ENCODE measurements at places on chromosomes 6 and 20.

DNA sequence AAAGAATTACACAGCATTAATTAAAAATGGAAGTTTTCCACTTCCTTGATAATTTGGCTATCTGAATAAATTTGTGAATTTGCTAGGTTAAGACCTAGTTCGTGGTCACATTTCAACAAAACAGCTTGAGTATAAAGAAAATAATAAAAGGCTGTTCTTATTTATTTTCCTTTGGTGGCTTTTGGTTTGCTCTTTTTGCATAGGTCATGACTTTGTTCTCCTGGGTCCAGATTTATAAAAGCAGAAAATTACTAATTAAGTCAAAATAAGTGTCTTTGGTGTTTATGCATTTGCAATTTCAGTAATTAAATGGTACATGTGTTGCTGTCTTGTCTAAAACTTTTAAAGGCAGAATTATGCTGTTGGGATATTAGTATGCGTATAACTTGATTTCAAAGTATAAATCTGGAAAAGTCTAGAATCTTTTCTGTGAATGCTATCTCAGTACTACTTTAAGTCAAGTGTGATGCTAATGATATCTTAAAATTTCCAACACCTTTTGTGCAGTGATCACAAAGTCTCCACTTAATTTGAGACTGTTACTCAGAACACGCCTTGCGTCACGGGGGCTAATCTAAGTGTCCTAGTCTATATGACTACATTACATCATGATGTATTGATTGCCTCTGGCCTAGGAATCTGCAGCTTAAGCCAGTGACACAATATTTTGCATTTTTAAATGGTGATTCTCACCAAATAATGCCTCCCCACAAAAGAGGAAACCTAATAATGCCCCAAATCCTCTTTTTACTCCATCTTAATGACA is 41.0 kb downstream of the GNAS start:
- no peak for DNase-seq

- DNase-seq = no peak
Observed at GRCh38 chr20:19937651-19938420, 79.3 kb upstream of the NAA20 start.

DNA sequence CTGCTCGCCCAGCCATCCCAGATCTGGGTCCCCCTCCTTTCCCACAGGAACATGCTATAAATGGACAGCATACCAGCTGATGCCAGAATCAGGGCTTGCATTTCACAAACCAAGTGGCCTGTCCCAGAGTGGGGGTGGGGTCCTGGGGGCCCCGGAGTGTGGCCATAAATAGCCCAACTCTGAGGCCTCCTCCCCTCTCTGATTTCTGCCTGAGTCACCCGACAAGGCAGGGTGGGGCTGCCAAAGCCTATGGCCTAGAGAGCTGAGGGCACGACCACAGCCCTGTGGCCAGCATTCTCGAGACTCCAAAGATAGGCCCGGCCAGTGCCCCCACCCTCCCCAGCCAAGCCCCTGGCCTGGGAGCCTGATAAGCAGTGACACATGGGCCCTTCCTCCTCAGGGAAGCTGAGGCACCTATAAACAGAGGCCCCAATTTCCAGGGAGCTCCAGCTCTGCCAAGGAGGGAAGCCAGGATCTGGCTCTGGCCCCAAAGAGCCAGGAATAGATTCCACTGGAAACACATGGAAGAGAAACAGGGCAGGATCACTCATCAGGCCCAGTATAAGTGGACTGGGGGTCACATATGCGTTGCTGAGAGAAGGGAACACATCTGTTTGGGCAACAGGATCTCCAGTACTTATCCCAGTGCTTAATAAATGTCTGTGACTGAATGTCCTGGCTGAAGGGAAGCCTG is 20.3 kb downstream of the SNTA1 start:
- no peak for DNase-seq

- no peak for DNase-seq
Observed at GRCh38 chr6:163782436-163783003, 368.0 kb downstream of the QKI start.

DNA sequence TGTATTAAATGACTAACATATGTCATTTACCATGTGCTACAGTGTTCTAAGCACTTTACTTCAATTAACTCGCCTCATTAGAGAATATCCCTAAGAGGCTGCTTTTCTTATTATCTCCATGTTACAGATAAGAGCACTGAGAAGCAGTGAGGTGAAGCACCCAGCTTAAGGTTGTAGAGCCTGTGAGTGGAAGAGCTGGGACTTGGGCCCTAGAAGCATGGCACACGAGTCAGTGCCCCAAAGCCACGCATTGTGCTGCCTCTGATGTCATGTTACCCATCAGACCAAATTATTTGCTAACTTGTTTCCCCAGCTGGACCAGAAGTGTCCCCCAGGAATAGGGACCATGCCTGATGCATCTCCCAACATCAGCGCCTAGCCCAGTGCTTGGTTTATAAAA is 34.1 kb downstream of the POFUT1 start:
- DNase-seq = no peak

GRCh38 chr20:52252664-52253063 is 61.1 kb upstream of the ZFP64 start:
- no peak for DNase-seq

GRCh38 chr6:158259845-158260244 is 52.4 kb upstream of the TULP4 start:
- no peak for DNase-seq

DNA sequence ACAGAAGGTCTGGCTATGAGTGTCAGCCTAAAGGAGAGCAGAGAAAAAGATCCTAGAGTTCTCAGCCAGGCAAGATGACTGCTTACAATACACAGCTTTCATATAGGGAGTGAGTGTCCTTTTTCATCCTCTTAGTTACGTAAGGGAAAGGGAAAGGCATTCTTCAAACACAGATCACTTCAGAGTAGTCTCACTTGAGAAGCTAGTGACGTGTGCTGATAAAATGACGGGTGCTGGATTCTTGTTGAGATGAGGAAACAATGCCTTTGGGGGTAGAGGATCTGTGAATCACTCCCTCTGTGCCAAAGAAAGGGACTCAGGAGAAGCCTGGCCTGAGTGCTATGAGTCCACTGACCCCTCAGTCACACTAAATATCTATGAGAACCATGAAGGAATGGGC is 117.3 kb downstream of the QRSL1 start:
- DNase-seq = no peak

DNA sequence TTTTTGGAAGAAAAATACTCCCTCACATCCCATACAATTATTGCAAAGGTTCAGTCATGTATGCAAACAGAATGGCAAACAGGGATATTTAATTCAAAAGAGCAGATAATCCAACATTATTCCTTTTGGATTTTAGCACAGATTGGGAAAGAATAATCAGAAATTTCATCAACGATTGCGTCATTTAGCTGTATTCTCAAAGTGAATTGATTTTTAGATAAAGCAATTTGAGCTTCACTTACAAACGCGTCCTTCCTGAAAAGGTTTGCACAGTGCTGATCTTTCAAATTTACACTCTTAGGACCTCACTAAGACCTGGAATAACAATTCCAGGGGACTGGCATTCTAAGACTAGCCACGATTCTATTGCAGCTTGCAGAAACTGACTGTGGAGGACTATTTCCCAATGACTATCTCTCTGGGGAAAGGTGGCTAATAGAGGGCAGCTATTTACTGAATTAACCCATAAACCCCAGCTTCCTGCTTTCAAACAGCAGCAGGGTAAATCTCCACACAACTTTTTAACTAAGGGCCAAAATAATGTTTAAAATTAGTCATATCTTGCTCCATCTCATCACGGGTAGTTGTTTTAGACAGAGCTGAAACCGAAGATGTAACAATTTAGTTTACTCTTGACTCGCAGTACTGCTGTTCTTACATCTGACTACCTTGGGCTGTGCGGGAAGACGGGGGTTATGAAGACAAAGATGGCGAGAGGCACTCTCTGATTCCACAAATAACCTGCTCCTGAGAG is 131.2 kb upstream of the FAM184A start:
- no peak for DNase-seq

GRCh38 chr6:92050216-92050615 is 1369.1 kb downstream of the EPHA7 start:
- DNase-seq = no peak

DNA sequence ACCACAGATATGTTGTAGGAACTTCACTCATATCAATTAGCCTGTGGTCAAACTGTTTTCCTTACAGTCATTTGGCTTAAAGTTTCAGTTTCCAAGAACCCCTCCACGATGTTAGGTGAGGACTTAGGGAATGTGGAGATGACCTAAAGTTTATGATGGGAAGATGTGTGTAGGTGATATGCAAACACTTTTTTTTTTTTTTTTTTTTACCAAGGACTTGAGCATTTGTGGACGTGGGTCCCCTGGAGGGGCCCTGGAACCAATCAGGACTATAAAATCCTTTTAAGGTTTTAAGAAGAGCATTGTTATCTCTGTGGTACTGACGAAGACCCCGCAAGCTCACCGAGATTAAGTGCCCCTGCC is 478 bp upstream of the MTHFD1L start:
- DNase-seq = no peak

DNA sequence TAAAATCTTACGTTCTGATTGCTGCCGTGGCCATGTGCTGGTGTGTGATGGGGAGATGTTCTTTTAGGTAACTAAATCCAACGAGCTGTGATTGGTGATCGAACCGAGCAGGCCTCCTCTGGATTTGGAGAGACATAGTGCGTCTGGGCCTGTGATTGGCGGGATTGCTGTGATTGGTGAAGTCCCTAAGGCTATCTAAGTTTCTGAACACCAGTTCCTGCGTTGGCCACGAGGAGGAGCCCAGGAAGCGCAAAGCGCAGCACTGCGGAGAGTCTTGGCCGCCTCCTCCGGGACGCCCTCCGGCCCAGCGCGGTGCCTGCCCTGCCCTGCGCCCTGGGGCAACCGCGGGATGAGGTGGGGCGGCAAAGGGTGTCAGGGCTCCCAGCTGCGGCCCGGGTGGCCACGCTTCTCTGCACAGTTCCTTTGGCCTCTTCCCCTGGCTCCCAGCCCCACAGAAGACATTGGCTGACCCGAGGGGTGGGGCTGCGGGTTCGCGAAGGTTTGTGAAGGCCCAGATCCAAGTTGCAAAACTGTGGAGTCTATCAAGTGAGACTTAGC is 33.0 kb downstream of the HNF4A start:
- peak; percentile 31 for DNase-seq

GRCh38 chr6:28478518-28478917 is 35.2 kb upstream of the ZSCAN23 start:
- DNase-seq = no peak

GRCh38 chr6:72739368-72739779 is 117.5 kb downstream of the KCNQ5 start:
- no peak for DNase-seq

DNA sequence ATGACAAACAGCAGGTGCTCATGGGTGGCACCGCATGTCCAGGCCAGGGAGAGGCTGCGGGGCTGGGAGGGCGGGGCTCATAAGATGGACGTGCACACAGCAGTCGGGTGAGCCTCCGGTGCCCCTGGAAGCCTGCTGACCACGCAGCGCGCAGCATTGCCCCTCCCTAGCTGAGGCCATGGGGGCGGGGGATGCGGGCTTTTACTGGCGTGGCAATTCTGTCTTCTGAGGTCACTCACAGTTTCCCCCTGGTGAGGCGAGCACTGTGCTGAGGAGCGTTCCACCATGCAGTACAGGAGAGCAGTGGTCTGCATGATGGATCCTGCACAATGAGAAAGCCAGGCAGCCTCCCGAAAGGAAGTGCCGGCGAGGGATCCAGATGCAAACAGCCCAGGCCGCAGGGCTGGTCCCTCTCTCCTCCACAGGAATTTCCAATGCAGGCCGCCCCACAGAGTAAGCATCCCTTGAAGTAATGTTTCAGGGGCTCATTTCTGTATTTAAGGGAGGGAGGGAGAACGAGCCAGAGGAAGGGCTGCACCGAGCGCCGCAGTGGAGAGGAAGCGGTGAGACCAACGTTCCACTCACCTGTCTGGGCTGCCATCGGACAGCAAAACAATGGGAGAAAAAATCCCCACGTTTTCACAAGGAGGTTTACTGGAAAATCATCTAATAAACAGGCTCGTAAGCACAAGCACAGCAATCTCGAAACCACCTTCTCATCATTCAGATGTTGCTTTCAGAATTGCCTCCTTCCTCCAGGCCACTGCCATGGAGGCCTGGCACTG is 56.0 kb downstream of the IRF4 start:
- no peak for DNase-seq

DNA sequence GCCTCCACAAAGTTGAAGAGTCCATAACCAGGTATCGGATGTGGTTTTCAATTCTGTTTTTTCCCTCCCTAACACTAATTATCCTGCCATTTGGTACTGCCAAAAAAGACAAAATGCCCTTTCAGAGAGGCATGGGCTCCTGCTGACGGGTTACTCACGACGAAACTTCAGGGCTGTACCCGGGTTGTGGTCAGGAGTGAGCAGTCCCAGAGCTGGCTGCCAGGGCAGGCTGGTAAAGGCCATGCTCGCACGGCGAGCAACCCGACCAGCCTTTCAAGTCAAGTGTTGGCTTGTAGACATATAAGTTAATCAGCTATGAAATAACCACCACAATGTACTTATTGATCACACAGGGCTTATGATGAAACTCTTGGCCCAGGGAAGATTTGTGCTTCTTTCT is 152.5 kb downstream of the FOXC1 start:
- DNase-seq = no peak

DNA sequence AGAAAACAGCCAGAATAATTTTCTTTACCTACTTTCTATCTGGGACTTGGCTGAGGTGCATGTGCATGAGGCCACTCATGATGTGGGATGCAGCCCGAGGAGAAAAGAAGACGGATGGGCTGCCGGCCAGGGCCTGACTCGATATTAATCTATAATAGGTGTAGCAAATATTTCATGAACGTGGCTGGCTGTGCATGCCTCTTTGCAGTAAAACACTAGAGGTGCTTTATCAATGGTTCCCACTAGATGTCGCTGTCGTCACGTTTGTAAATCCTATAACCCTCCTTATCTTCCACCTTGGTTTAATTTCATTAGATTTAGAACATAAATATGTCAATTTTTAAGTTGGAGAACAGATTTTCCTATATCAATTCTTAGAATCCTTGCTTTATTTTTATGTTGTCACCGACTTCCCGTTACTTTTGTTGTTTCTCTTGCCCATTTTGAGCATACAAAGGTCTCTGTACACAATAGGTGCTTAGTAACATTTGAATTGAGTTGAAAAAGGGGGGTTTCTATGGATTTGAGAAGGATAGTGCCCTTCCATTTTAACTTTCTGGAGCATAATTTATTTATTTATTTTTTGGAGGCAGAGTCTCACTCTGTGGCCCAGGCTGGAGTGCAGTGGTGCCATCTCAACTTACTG is 19.6 kb upstream of the FERMT1 start:
- peak; percentile 9 for DNase-seq

All from NCI-H1930 (cell line).